Breast epithelium (tissue), 4 donors: ENCODE measurements at places on chromosomes 6 and 20.

- no peak for DNase-seq
Measured at GRCh38 chr6:128807577-128807976, 75.4 kb upstream of the LAMA2 start.

DNA sequence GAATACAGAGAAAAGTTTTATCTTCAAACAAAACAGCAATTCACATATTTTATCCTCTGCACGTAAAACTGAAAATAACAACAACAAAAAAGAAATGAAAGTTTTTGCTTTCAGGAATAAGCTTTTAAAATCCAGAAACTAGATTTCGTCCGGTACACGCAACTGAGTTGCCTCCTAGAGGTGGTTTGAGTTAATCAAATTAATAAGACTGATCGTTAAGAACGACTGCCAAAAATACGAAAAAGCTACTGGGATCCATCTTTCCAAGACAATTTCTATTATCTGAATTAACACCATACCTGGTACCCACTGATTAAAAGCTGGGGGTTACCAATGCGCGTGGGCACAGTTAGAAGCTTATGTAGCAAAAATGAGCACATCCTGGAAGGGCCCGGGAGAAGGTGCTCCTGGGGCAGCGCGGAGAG lies 669 bp downstream of the PDCD2 start:
- no peak for DNase-seq

- no peak for DNase-seq
Measured at GRCh38 chr6:166588691-166589336, 2.3 kb upstream of the RAMACL start.

- no peak for DNase-seq
Measured at GRCh38 chr6:119284861-119285521, 64.6 kb downstream of the MAN1A1 start.

DNA sequence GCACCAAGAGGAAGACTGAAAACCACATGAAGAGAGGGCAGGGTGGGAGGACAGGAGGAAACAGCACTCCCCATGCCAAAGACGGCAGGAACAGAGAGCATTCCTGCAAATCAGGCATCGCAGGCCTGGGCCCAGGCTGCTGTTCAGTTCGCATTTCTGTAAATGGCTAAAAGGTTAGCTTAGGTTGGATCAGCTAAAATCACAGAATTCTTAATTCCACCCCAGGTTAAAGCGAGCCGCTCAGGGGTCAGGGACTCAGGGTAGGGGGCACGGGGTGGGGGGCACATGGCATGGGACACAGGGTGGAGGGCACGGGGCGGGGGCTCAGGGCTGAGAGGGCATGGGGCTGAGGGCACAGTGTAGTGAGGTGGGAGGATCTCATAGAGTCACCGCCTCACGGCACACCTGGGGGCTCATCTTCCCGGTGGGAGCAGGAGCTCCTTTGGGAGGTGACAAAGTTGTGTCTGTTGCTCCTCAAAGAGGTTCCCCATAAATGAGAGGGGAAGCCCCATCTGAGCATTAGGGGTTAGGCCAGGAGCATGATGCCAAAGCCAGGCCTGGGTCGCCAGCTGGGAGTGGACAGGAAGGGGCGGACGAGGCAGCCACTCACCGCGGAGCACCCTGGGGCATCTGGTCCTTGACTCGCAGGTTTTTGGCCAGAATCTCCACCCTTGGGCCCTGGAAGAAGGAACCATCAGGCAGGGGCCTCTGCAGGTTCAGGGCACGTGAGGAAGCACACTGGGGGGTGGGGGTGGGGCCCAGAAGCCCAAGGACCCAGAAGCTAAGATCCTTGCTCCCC lies 200.7 kb downstream of the PREX1 start:
- DNase-seq = no peak

- DNase-seq = no peak
Measured at GRCh38 chr6:16564436-16564835, 196.8 kb downstream of the ATXN1 start.

- no peak for DNase-seq
Measured at GRCh38 chr20:43662943-43663655, 3.8 kb upstream of the MYBL2 start.

GRCh38 chr6:165231581-165232561 lies 77.5 kb downstream of the C6orf118 start:
- DNase-seq = no peak
